ENCODE measurements at places on chromosomes 1 and 21. TPM values are rescaled to one million over a fixed set of nuclear protein-coding genes. Genes with fewer than 3 reads are reported as not detected.

- DNase-seq: no peak
- H3K4me3 ChIP-seq: no peak overlapping the region
- H3K4me1 ChIP-seq: no peaks in the 10 kb centered on the region
- no peak overlapping the region for H3K27ac ChIP-seq
- H3K27me3 ChIP-seq: no peaks in the 10 kb centered on the region
- H3K36me3 ChIP-seq: no peaks in the 10 kb centered on the region
These were observed 8.1 kb upstream of the ALG14 start for GRCh38 chr1:95080879-95081278.

DNA sequence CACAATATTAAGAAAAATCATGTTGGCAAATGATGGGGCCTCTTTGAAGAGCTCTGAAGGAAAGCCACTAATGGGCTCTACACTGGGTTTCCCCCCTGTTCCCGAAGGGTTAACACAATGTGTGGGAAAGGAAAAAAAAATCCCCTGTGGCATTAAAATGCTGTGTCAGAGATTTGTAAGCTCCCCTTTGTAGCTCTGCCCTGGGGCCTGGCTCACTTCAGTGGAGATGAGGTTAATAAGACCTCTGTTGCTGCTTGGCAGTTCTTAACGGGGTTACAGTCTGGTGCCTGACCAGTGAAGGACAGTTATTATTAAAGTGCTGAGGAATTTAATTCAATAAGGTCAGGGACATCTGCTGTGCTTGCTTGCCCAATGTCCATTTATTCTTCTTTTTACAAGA, 129.7 kb upstream of the UBE2U start:
- H3K4me1 ChIP-seq: peaks cover 15% of the 10 kb centered on the region
- DNase-seq: peak; percentile 57

GRCh38 chr1:203462878-203463277, 12.7 kb upstream of the PRELP start:
- no peak overlapping the region for H3K27ac ChIP-seq
- H3K27me3 ChIP-seq: peaks cover 8% of the 10 kb centered on the region
- H3K4me3 ChIP-seq: no peak overlapping the region
- DNase-seq: peak; percentile 54
- H3K4me1 ChIP-seq: peaks cover 4% of the 10 kb centered on the region
- H3K36me3 ChIP-seq: no peaks in the 10 kb centered on the region

SUMO3 gene
- total RNA-seq: 85.9 TPM

GRCh38 chr1:16073490-16074119, at the start of gene FAM131C:
FAM131C (minus strand) TSS chr1:16073651; CDS start chr1:16073442, 209 bp downstream.
- H3K4me3 ChIP-seq: no peak within 1 kb of the TSS
- peak within 1 kb of the TSS; percentile 72 for H3K27ac ChIP-seq

GRCh38 chr1:220003015-220003414, 43.3 kb downstream of the EPRS1 start:
- no peak overlapping the region for H3K4me3 ChIP-seq
- no peaks in the 10 kb centered on the region for H3K4me1 ChIP-seq
- H3K27ac ChIP-seq: no peak overlapping the region
- no peak for DNase-seq
- H3K27me3 ChIP-seq: no peaks in the 10 kb centered on the region
- no peaks in the 10 kb centered on the region for H3K36me3 ChIP-seq

SLAMF8 gene
- total RNA-seq: 5.8 TPM

TAF13 gene
- total RNA-seq: 24.2 TPM

DNA sequence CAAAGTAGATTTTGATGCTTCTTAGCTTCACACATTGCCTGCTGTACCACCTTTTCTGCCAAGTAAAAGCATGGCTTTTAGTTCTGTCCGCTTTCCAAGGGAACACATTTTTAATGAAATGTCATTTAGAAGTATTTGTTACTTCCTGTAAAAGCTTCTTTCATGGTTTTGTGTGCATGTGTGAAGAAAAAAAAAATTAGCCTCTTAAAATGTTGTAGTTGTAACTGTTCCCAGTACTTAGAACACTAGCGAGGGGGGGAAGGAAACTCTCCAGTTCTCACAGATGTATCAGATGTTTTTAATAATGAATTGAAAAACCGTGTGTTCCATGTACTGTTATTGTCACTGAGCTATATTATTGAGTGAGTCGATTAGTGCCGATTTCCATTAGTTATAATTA, 568.3 kb upstream of the ADGRL2 start:
- no peak overlapping the region for H3K27ac ChIP-seq
- no peak for DNase-seq
- no peaks in the 10 kb centered on the region for H3K36me3 ChIP-seq
- H3K4me3 ChIP-seq: no peak overlapping the region
- H3K27me3 ChIP-seq: no peaks in the 10 kb centered on the region
